Foreskin keratinocyte (primary cell): ENCODE measurements at places on chromosomes 7 and 10.
A peak's percentile ranks its signal among the peaks of the same experiment; 100 is the strongest.

GRCh38 chr7:81819861-81820260 lies 50.0 kb upstream of the HGF start:
- DNase-seq, result no peak

DNA sequence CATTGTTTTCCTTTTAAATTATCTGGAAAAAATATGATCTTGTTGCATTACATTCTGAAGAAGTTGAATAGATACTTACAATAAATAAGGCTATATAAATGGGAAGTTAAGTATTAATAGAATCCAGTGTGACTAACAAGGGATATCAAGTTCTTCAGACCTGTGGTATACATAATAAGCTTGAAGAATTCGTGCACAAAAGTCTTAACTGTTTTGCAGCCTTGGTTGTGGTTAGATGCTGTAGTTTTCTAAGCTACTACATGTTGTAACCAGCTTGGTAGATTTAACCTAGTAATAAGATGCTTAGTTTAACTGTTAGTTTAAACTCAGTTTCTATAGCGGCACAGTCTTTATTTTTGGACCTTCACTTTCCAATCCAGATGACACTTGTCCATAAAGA lies 106.2 kb upstream of the GLCCI1 start:
- no peak for DNase-seq

DNA sequence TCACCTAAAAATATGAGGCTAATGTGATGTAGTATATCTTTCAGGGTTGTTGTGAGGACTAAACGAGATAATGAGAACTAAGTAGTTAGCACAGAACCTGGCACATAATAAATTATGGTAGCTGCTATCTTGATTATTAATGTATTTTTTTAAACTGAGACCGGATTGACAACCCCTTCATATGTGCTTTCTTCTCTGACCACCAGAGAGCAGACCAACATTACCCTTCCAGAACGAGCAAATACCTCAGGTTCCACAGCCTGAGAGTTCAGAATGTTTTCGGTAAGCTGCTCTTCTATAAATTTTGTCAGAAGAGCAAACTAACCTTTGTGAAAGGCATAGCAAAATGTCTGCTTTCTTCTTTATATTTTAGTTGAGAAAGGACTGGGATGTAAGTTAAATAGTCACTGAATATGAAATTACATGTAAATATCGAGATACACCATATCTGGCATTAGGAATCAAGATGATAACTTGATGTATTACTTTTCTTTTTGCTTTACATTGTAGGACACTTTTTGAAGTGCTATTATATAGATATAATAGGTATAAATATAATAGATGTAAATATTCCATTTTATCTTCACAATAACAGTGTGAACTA lies 13.6 kb upstream of the BPGM start:
- DNase-seq, result no peak

- DNase-seq, result no peak
These were observed 224.3 kb downstream of the PARD3 start for GRCh38 chr10:34590793-34591192.

GRCh38 chr7:112290065-112290464 lies 83.6 kb downstream of the ZNF277 start:
- peak; percentile 20 for DNase-seq

DNA sequence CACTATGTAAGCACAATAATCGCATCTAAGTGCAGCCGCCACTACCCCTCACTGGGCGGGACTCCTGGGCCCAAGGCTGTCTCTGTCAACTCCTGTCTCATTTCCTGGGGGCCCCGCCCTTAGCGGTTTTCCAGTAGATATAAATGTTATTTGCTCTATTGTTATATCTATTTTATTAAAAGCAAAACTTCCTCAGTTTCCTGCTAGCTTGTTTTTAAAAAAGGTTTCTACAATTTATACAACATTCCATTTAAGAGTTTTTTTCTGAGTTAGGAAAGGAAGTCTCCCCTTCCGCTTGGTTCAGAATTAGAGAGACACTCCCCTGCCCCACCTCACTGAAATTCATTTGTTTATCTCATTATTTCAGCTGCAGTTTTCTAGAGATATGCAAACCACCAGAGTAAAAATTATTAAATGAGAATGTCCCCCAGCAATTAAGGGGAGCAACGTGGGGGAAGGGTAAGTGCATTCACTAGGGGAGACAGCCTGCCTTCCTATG lies 82.7 kb downstream of the RAMP3 start:
- no peak for DNase-seq

- DNase-seq, result no peak
These were observed 45.3 kb upstream of the EGR2 start for GRCh38 chr10:62861507-62861906.

DNA sequence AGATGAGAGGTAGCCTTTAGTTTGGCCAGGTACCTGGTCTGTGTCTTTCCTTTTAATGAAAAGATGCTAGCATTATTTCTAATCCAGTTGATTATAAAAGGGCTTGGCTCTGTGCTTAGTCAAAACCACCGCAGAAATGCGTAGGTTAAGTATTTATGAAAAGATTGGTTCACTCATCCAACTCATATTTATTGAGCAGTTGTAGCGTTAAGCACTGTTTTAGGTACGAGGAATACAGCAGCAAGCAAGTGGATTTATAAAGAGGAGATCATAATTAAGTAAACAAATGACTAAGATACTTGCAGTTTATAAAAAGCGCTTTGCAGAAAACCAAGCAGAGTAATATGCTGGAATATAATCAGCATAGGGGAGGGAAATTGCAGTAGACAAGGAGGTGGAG lies 129.8 kb downstream of the PPP1R17 start:
- no peak for DNase-seq

- peak; percentile 71 for DNase-seq
These were observed 32.6 kb upstream of the ARHGAP21 start for GRCh38 chr10:24756283-24756682.

GRCh38 chr10:119526621-119527592 lies 15.6 kb downstream of the RGS10 start:
- no peak for DNase-seq

DNA sequence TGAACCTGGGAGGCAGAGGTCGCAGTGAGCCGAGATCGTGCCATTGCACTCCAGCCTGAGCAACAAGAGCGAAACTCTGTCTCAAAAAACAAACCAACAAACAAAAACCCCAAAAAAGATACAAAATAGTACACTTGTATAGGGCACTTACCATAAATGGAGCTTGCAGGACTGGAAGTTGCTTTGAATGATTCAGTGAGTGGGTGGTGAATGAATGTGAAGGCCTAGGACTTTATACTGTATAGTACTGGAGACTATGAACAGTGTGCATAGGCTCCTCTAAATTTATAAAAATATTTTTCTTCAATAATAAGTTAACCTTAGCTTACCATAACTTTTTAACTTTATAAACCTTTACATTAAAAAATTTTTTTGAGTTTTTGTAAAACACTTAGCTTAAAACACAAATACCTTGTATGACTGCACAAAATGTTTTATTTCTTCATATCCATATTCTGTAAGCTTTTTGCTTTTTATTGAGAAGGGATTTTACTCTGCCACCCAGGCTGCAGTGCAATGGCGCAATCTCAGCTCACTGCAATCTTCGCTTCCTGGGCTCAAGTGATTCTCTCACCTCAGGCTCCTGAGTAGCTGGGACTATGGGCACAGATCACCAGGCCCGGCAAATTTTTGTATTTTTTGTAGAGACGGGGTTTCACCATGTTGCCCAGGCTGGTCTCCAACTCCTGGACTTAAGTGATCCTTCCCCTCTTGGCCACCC lies 6.9 kb upstream of the H2AZ2 start:
- DNase-seq, result no peak

- DNase-seq, result no peak
These were observed 9.0 kb upstream of the CYP3A4 start for GRCh38 chr7:99792967-99793366.

DNA sequence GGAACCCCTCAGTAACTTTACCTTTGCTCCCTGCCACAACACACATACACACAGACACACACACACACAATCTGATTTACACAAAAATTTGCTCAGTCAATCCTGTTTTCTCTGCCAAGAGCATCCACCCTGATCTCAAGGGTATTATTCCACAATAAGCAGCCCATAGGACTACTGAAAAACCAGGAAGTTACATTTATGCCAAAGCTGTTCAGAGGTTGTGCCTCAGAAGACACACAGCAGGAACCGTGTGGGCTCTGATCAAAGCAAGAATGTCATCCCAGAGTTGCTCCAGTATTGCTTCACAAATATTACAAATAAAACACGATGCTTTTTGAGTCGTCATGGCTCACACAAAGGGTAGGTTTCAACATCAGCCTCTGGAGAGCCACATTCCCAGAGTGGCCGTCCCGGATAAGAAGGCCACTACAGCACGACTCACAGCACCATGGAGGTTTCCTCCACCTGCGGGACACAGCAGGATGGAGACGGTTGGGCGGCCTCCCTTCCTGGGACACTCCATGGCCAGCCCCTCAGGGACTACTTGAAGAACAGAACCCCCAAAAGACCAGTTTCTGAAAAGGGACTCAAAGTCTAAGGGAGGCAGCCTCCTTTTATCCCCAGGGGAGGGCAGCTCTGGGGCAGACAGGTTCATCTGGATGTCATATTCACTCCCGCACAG lies 1.6 kb downstream of the AIFM2 start:
- DNase-seq, result no peak

- no peak for DNase-seq
These were observed 99.1 kb upstream of the PDGFA start for GRCh38 chr7:618539-619367.

- no peak for DNase-seq
These were observed 72.3 kb upstream of the MGMT start for GRCh38 chr10:129394518-129395328.

GRCh38 chr10:61953183-61953582 lies 51.7 kb downstream of the ARID5B start:
- no peak for DNase-seq

DNA sequence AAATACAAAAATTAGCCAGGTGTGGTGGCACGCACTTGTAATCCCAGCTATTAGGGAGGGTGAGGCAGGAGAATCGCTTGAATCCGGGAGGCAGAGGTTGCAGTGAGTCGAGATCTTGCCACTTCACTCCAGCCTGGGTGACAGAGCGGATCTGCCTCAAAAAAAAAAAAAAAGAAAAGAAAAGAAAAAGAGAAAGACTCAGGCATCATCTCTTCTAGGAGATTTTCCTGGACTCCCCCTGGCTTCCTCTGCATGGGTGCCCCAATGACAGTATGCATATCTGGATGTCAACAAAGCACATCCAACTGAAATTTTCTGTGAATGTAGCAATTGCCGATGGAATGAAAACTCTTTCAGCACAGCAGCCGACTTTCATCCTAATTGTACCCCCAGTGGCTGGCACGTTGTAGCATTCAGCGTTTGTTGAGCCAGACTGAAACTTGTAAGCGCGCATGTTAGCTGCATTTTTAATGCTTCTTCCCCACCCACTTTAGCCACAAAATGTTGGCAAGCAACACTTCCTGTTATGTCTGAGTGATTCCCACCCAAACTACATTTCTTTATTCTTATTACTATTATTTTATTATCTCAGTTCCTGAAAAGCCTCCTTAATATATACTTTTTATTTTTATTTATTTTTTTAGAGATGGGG lies 70.2 kb downstream of the PRTFDC1 start:
- no peak for DNase-seq

- DNase-seq, result peak; percentile 77
These were observed 444.4 kb downstream of the GATA3 start for GRCh38 chr10:8498881-8499280.

- no peak for DNase-seq
These were observed 24.6 kb downstream of the BRI3 start for GRCh38 chr7:98305951-98306535.

DNA sequence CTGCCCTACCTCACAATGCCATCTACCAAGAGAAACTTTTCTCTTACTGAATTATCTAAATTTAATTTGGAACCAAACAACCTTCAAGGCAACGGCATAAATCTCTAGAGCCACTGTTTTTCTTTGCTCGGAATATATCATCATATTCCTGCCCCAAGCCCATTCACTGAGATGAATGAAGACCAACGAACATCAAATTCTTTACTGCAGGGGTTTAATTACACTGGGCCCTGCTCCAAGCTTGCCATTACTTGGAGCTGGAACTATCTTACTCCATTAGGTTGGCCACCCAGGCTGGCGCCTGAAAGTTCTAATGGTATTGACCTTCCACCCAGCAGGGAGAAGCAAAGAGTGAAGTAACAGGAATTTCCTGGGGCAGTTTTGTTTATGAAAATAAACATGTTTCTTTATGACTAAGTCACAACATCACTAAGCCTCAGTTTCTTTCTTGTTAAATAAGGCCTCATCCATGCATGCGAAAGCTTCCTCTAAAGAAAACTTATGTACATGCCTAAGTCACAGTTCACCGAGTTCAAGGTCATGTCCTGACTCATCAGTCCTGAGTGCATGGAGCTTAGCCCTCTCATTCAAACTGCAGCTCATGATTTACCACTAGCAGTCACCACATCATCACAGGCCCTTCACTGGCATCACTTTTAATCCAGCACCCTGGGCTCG lies 42.1 kb upstream of the ANAPC16 start:
- no peak for DNase-seq

GRCh38 chr7:1552200-1552599 lies 3.8 kb downstream of the TMEM184A start:
- no peak for DNase-seq

- peak; percentile 20 for DNase-seq
These were observed 10.9 kb upstream of the SNX8 start for GRCh38 chr7:2325162-2325561.

DNA sequence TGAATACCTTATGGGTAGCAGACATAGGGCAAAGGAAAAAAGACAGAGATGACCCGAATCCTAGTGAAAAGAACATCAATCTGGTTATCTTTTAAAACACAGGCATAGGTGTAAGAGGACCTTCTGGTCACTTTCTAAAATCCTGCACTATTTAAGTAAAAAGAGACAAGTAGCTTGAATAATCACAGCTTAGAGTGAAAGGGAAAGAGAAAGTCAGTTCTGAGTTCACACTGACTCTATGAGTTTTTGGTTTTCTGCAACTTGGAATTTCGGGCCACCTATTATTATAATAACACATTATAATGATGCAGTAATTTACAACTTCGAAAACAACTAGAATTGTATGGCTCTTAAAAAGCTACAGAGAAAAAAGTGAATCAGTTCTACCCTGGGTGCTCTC lies 247.8 kb downstream of the DOCK4 start:
- DNase-seq, result no peak

DNA sequence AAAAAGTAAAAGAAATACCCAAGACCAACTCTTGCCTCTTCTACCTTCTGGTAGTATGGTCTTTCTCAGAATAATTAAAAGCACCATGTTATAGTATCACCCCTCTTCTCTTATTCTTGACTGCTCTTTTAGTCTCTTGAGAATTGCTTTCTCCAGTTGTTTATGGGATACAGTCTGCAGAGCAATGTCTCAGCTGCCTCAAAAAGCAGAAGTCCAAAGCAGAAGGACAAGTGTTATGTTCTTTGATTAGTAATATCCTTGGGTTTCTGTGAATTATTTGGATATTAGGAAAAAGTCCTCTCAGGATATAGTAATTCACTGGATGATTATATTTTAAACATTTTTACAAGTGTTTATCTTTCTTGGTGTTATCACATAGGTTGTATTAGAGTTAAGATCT lies 7.4 kb downstream of the TAS2R41 start:
- no peak for DNase-seq
